ENCODE measurements at places on chromosomes 6 and 20.

- DNase-seq: no peak
These were observed 589.8 kb downstream of the RNF144B start for GRCh38 chr6:18976966-18977365.

DNA sequence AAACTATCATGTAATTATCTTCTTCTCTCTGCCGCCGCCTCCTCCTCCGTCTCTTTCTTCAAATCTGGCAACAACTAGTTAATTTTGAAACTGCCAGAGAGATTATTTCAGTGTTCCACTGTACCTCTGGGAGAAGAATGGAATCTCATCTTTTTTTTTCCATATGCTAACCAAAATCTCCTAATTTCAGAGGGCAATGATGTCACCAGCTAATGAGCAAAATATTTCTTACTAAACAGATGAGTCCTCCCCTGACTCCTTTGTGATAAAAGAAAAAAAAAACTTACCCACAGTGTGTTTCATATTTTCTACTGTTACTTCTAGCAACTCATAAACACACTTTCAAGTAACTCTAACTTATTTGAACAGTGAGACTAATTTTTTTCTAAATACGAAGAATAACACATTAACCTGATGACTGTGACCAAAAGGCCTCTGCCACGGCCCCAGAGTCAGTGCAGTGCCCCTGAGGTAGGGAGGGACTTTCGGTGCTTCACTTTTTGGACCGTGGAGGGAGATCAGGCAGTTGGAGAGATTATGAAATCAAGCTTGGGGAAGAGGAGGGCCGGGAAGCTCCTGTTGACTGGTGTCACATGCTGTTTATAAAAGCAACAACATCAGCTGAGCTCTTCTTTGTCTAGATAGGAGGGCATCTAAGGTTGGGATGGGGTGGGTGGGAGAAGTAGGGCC, 159.6 kb downstream of the SASH1 start:
- no peak for DNase-seq

DNA sequence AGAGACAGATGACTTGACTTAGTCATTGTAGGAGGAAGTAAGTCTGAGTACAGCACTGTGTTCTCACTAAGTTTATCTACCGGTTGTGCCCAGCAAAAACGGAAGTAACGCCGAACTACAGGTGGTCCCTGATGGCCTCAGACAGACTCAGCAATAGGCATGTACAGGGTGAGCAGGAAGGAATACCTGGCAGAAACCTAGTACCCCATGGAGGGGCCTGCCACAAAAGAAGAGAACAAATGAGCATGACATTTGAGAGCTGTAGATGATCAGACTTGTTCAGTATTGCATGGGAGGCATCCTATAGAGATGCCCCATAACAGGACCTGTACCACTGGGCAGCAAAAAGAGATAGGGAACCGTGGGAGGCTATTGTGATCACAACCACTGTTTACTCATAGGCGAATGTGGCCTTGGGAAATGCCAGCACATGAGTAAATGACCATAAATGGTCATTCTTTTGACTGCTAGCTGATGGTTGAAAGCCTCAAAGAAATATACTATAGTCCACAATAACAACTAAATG, 106.4 kb upstream of the TAB2 start:
- DNase-seq: no peak

DNA sequence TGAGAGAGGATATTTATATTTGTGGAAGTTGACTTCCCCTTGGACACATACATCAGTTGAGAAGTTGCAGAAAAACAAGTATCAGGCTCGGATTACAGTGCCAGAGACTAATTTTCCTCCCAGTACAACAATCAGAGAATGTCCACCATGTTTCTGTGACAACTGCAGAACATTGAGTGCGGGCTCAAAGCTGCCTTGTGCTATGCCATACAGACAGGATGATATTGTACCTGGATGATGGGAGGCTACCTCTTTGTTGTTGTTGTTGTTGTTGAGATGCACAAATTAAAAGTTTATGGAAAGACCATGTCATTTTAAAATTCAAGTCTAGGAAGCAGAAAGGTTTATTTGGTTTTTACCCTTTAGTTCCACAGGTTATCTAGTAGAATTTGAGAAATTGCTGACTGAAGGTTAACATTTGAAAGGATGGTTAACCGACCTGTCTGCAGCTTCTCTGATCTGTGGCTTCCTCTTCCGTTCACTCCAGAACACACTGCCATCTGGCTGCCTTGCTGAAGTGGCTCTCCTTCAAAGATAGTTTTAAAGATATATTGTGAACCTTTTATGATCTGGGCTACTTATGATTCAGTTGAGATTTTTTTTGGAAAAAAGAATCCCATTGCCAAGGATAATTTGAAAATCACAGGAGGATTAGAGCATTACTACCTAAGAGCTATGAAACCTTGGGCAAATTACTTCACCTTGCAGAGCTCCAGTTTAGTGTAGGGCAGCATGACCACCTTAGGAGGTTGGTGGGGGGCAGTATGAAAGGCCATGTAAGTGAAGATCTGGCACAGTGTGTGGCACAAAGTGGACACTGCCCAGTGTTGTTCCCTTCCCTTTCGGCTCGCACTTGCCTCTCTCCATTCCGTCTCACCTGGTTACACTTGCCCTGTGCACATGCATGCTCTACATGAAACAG, 15.9 kb downstream of the TMEM200A start:
- DNase-seq: no peak

DNA sequence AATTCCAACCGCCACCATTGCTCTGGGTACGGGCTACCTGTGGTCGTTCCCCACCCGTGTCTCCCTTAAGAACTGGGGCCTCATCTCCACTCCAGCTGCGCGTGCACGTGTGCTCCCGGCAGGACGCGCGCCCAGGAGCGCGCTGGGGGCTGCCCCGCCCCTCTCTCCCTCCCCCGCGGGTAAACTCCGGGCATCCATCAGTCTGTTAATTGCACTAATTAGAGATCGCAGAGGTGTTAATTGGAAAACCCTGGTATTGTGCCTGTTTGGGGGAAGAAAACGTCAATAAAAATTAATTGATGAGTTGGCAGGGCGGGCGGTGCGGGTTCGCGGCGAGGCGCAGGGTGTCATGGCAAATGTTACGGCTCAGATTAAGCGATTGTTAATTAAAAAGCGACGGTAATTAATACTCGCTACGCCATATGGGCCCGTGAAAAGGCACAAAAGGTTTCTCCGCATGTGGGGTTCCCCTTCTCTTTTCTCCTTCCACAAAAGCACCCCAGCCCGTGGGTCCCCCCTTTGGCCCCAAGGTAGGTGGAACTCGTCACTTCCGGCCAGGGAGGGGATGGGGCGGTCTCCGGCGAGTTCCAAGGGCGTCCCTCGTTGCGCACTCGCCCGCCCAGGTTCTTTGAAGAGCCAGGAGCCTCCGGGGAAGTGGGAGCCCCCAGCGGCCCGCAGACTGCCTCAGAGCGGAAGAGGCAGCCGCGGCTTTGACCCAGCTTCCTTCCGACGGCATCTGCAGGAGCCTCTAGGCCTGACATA, 14.4 kb downstream of the FOXP4 start:
- no peak for DNase-seq

DNA sequence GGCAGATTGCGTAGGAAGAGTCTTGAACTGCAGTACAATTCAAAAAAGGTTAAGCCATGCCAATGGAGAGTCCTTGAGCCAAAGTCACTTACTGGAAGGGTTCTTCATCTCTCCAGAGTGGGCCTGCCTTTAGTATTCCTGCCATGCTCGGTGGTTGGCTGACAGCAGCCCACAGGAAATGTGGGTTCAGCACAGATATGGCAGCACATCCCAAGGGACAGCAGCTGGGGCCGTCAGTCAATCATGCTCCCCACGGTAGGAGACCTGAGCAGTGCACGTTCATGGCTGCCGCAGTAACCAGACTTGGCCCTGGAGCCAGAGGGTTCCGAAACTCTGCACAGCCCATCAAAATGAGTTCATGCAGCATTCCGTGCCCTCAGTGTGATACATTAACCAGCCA, 63.6 kb upstream of the SIRPA start:
- no peak for DNase-seq

DNA sequence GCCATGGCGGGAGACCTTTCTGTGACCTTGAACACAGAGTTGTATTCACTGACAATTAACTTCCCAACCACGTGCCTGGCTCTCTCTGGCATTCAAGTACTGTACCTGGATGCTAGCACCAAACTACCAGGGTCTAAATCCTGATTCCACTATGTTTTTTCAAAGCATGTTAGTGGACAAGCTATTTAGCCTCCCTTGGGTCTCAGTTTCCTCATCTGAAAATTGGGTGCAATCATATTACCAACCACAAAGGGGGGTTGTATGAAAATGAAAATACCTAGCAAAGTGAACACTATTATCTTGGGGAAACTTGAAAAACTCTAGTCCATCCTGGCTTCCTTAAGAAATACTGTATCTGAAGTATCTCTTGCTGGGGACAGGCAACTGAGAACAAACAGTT, 308.7 kb upstream of the SGK1 start:
- no peak for DNase-seq
